ENCODE measurements at places on chromosomes 16 and 17.

DNA sequence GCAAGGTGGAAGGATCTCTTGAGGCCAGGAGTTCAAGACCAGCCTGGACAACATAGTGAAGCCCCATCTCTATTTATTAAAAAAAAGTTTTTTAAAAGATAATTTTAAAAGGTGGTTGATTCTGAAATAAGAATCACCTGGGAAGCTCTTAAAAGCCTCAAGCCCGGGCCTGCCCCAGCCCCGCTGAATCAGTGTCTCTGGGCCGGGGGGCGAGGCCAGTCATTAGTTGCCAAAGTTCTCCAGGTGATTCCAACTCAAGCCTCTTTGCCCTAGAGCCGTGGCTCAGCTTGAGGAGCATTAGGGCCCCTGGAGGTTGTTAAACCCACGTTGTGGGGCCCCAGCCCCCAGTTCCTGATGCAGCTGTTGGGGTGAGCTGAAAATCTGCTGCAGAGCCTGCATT lies 24.6 kb downstream of the JPH3 start:
- no peak overlapping the region for H3K4me3 ChIP-seq
- H3K36me3 ChIP-seq: no peaks in the 10 kb centered on the region
- no peak for DNase-seq
- H3K27ac ChIP-seq: no peak overlapping the region
- no peaks in the 10 kb centered on the region for H3K4me1 ChIP-seq
- H3K27me3 ChIP-seq: peaks cover 6% of the 10 kb centered on the region

DNA sequence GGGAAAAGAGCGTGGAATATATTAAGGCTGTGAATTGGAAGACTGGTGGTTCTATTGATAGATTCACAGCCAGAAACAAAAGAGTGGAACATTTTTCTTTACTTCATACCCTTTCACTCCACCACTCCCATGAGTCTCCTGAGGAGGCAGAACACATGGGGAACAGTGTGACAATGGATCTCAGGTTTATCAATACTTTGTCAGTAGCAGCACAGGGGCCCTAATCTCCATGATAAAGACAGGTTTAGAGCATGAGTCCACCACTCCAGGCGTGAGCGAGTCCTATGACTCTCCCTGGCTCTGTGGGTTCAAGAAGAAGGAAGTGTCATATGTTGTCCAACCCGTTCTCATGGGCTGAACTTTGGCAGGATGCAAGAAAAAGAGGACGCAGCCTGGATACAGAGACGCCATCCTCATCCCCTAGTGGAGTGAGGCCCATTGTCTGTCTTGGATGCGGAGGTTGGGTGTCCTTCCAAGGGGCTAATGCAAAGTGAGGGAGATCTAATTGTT lies 361.2 kb downstream of the TMEM114 start:
- no peaks in the 10 kb centered on the region for H3K27me3 ChIP-seq
- no peaks in the 10 kb centered on the region for H3K4me1 ChIP-seq
- H3K36me3 ChIP-seq: no peaks in the 10 kb centered on the region
- DNase-seq: no peak
- H3K27ac ChIP-seq: no peak overlapping the region

DNA sequence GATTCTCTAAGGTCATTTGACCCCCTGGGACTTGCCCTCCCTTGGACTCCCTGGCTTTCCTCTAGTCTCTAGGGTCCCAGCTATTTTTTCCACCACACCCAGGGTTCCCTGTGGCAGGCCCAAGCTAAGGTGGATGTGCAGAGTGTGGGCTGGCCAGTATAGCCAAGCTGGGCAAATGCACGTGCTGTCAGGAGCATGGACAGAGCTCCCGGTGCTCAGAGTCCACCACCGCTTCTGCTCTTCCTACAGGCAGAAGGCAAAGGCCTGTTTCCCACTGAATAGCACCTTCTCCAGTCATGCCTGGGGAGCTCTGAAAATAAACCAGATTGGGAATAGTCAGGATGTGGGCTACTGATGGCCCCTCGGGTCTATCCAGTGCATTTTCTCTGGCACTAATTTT lies 53.3 kb downstream of the GNAO1 start:
- no peak overlapping the region for H3K27ac ChIP-seq
- H3K4me3 ChIP-seq: no peak overlapping the region
- no peaks in the 10 kb centered on the region for H3K27me3 ChIP-seq
- no peaks in the 10 kb centered on the region for H3K36me3 ChIP-seq
- H3K4me1 ChIP-seq: no peaks in the 10 kb centered on the region
- no peak for DNase-seq

DNA sequence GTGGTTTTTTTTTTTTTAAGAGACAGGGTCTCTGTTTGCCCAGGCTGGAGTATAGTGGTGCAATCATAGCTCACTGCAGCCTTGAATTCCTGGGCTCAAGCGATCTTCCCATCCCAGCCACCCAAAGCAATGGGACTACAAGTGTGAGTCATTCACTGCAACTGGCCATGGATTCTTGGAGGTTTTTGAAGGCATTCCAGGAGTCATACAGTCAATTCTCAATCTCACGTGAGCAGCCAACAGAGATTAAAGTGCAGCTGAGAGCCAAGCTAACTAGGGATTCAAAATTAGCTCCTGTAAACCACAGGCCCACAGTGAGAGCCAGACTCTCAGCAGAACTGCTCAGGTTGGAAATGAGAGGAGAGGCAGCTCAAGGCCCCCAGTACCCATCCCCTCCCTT lies 30.2 kb downstream of the XPO6 start:
- H3K36me3 ChIP-seq: peaks cover 34% of the 10 kb centered on the region
- no peaks in the 10 kb centered on the region for H3K27me3 ChIP-seq
- no peak overlapping the region for H3K4me3 ChIP-seq
- peaks cover 27% of the 10 kb centered on the region for H3K4me1 ChIP-seq

DNA sequence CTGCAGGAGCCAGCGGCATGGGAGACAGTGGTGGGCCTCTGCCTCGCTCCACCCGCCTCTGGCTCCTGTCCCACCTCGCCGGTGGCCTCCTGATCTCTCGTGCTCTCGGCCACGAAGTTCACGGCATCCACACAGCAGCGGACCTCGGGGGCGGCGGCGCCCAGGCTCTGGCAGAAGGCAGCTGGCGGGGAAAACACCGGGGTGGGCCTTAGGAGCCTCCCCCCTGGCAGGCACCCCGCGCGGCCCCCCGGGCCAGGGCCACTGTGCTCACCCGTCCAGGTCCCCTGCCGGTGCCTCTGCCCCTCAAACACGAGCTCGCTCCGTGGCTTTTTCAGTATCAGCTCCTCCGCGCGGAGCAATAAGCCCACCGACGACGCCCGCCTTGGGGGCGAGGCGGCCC lies 409 bp upstream of the C17orf107 start:
- peaks cover 19% of the 10 kb centered on the region for H3K27me3 ChIP-seq
- peaks cover 34% of the 10 kb centered on the region for H3K36me3 ChIP-seq
- peaks cover 6% of the 10 kb centered on the region for H3K4me1 ChIP-seq
- peak overlapping the region; percentile 64 for H3K27ac ChIP-seq

DNA sequence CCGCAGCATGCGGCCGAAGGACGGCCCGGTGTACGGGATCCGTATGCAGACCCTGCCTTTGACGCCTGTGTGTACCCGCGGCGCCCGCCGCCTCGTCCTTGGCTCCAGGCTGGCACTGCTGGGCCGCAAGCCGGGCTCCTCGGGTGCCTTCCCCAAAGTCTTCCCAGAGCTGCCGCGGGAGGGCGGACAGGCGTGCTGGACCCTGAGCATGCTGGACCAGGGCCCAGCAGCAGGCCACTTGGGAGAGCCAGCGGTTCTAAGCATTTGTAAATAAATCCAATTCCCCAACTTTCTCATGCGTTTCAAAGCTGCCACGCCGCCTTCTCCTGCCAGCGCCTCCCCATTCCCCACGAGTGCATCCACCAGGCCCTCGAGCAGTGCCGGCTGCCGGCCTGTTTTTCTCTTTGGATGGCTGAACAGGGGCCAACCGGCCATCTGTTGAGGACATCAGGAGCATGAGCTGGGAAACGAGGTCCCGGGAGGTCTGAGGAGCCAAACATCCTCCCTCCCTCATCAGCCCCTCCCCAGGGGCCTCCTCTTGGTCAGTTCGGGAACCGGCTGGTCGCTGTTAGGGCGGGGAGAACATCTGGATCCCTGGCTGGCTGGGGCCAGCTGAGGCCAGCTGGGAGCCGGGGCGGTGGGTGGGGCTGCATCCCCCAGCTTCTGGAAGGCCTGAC lies 20.5 kb upstream of the PABPN1L start:
- H3K4me1 ChIP-seq: peaks cover 20% of the 10 kb centered on the region
- H3K27ac ChIP-seq: peak overlapping the region; percentile 73
- H3K36me3 ChIP-seq: no peaks in the 10 kb centered on the region
- no peak overlapping the region for H3K4me3 ChIP-seq
- H3K27me3 ChIP-seq: no peaks in the 10 kb centered on the region

DNA sequence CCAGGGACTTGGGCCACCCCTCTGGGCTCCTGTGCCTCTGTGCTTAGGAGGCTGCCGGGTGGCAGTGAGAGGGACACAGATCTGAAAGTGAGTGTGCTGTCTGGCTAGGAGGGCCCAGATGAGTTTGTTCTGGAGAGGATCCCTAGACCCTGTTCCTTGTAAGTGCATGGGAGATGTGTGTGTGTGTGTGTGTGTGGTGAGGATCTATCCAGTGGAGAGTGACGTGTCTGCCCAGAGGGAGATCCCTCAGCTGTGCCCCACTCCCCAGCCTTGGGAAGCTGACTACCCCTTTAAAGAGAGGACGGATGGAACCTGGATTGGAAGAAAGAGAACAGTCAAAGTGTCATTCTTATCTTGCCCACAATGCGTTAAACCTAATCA lies 25.5 kb upstream of the CDC42EP4 start:
- H3K27ac ChIP-seq: peak overlapping the region; percentile 40
- no peaks in the 10 kb centered on the region for H3K27me3 ChIP-seq
- no peak overlapping the region for H3K4me3 ChIP-seq
- no peak for DNase-seq
- peaks cover 14% of the 10 kb centered on the region for H3K4me1 ChIP-seq
- no peaks in the 10 kb centered on the region for H3K36me3 ChIP-seq

DNA sequence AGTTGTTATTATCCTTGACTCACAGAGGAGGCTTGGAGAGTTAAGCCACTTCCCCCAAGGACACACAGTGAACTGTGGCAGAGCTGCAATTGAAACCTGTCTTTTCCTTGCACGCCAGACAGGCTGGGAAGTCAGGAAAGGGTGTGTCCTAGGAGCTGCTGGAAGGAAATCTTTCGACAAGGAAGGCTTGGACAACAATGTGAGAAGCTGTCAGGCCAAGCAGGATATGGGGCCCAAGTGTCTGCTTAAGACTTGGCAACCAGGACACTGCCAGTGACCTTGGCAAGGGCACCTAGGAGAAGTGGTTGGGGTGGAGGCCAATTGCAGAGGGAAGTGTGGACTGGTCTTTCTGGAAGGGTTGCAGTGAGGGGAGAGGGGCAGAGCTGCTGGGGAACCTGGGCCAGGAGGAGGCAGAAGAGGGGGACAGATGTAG lies 2.1 kb upstream of the CAMKK1 start:
- peak; percentile 62 for DNase-seq
- H3K27ac ChIP-seq: peak overlapping the region; percentile 91
- H3K36me3 ChIP-seq: no peaks in the 10 kb centered on the region
- no peaks in the 10 kb centered on the region for H3K27me3 ChIP-seq
- no peak overlapping the region for H3K4me3 ChIP-seq

DNA sequence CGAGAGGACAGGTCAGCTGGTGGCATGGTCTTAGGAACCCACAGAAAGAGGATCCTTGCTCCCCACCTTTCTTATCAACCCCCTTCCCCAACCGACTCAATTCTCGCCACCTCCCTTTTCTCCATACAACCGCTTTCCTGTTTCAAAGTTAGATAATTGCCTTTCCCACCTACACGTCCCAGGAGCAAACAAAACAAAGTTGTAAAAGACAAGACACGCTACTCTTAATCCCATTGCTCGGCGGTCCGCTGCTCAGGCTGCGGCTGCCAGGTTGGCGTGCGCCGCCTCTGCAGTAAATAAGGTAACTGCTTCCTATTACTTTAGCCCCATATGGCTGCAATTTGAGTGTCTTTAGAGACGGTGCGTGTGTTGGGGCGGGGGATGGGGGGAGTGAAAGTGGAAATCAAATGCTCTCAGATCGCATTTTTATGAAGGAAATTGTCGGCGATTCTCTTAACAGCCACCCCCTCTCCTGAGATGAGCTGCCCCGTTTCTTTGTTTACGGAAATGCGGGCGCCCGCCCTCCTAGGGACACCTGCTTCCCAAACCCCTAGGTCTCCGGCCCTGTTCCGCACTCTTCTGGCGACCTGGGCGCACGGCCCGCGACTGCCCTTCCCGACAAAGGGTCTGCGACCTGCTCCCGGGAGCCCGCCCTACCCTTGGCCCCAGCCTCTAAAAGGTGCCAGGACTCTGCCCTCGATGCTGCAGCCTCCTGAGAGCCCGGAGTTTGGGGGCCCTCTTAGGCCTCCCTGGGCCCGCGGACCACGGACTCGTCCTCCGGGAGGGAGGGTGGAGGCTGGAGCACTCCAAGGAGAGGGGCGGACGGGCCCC lies 3.7 kb upstream of the CBX8 start:
- H3K4me3 ChIP-seq: no peak overlapping the region
- no peak overlapping the region for H3K27ac ChIP-seq
- H3K4me1 ChIP-seq: peaks cover 58% of the 10 kb centered on the region
- DNase-seq: no peak
- H3K36me3 ChIP-seq: no peaks in the 10 kb centered on the region

GRCh38 chr17:40878044-40878443 lies 7.0 kb downstream of the KRT20 start:
- H3K27me3 ChIP-seq: no peaks in the 10 kb centered on the region
- H3K36me3 ChIP-seq: no peaks in the 10 kb centered on the region
- H3K4me1 ChIP-seq: no peaks in the 10 kb centered on the region
- H3K27ac ChIP-seq: no peak overlapping the region
- no peak overlapping the region for H3K4me3 ChIP-seq

DNA sequence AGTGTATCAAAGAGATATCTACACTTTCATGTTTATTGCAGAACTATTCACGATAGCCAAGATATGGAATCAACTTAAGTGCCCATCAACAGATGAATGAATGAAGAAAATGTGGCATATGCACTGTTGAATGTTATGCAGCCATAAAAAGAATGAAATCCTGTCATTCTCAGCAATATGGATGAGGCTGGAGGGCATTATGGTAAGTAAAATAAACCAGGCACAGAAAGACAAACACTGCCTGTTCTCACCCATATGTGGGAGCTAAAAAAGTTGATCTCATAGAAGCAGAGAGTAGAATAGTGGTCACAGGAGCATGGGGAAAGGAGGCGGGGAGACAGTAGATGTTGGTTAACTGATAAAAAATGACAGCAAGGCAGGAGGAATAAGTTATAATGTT lies 561.8 kb downstream of the TOX3 start:
- no peak for DNase-seq
- H3K4me1 ChIP-seq: no peaks in the 10 kb centered on the region
- no peaks in the 10 kb centered on the region for H3K36me3 ChIP-seq
- H3K4me3 ChIP-seq: no peak overlapping the region

DNA sequence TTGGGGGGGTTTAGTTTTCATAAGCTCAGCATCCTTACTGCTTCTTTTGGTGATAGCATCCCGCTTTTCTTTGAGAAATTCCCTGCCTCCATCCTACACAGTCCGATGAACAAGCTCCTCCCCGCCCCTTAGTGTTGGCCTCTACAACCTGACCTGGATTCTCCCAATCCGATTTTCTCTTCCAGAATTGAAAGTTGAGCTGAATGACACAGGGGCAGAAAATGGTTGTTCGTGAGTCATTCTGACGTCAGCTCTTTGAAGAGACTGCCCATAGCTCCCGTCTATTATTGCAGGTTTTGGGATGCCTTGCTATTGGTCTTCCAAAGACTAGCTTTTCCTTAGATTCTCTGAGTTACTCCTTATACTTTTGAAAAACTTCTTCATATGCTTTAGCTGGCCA lies 279.7 kb downstream of the SLC39A11 start:
- no peaks in the 10 kb centered on the region for H3K27me3 ChIP-seq
- no peak overlapping the region for H3K27ac ChIP-seq
- peaks cover 3% of the 10 kb centered on the region for H3K36me3 ChIP-seq
- H3K4me3 ChIP-seq: no peak overlapping the region
- no peak for DNase-seq

All from heart left ventricle (tissue), 16 donors.